Left renal cortex interstitium (tissue), 4 donors: ENCODE measurements at places on chromosomes 5 and 9. TPM values are rescaled to one million over a fixed set of nuclear protein-coding genes. Genes with fewer than 3 reads are reported as not detected.

Gene TEX10
- polyA plus RNA-seq: 41.6 TPM

Gene C9orf50
- 0.64 TPM for polyA plus RNA-seq

Gene ADAM19
- 10.3 TPM for polyA plus RNA-seq

Gene ADGRD2
- polyA plus RNA-seq: 0.10 TPM

Gene F2RL1
- polyA plus RNA-seq: 30.3 TPM

Gene PTPRD
- 97.8 TPM for polyA plus RNA-seq

Gene ABITRAM
- 28.0 TPM for polyA plus RNA-seq

Gene ST8SIA4
- 5.8 TPM for polyA plus RNA-seq

Gene PCDHA12
- polyA plus RNA-seq: 0.07 TPM

Gene LCN2
- 1.8 TPM for polyA plus RNA-seq

Gene NOXA1
- polyA plus RNA-seq: 8.3 TPM

Gene IFT74
- polyA plus RNA-seq: 48.6 TPM

Gene PCDHA8
- polyA plus RNA-seq: 0.05 TPM

Gene ADAMTSL2
- 1.5 TPM for polyA plus RNA-seq
